DMS153 (cell line): ENCODE measurements at places on chromosomes 11 and 22.
A peak's percentile ranks its signal among the peaks of the same experiment; 100 is the strongest.

- DNase-seq, result no peak
Observed at GRCh38 chr11:7638710-7639642, 34.3 kb downstream of the CYB5R2 start.

GRCh38 chr11:103680826-103681225 lies 355.6 kb upstream of the DDI1 start:
- DNase-seq, result no peak

DNA sequence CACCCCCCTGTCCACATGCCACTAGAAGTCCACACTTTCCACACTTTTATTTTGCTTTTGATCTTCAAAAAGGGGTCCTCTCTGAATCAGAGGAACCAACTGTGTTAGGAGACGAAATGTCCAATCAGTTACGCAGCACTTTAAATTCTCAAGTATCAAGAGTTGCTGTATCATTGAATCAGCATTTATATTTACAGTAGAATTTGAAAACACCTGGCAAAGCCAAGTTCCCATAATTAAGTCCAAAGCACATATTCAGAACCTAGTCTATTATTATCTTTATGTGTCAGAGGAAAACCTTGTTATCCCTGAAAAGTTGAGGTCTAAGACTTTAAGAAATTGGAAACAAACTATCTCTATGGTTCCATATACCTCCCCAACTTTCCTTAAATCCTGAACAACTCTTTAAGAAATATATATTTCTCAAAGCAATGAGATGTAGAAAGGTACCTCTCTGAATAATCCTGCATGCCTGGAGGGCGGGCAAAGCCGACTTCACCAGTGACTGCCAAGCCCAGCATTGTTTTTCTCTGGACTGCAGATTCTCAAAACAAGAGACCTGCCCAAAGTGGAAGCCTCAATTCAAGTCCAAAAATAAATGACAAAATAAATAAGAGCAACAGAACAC lies 75.9 kb upstream of the ARFGAP3 start:
- no peak for DNase-seq

DNA sequence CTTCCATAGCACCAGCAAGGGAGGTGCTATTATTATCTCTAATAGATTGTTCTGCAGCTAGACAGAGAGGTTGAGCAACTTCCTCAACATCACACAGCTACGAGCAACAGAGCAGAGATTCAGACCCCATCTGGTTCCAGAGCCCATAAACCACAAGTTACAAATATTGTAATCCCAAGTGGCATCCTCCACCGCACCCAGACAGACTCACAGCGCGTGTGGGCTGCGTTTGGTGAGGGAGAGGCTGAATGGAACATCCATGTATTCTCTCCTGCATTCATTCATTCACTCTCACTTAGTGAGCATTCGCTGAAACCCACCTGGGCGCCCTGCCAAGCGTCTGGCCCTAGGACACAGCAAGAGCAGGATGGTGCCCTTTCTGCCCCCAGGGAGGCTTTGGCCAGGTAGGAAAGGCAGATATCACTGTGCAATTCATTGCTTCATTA lies 33.5 kb downstream of the LIF start:
- no peak for DNase-seq

- DNase-seq, result no peak
Observed at GRCh38 chr11:36427876-36428275, 82.2 kb downstream of the TRAF6 start.

DNA sequence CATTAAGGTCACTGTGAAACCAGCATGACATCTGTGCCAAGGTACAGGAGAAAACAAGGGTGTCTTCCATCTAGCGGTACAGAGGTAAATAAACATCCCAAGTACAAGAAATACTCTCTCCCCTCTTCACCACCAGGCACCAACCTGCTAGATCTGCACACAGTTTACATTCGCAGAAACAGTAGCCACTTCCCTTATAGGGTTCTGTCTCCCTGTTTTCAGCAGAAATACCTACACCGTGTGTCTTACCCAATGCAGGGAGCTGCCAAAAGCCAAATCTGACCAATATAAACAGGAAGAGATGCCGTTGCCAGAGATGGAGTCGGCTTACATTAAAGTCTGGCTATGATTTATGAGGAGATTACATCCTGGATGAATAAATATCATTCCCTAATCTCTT lies 1.2 kb downstream of the SCN4B start:
- no peak for DNase-seq

DNA sequence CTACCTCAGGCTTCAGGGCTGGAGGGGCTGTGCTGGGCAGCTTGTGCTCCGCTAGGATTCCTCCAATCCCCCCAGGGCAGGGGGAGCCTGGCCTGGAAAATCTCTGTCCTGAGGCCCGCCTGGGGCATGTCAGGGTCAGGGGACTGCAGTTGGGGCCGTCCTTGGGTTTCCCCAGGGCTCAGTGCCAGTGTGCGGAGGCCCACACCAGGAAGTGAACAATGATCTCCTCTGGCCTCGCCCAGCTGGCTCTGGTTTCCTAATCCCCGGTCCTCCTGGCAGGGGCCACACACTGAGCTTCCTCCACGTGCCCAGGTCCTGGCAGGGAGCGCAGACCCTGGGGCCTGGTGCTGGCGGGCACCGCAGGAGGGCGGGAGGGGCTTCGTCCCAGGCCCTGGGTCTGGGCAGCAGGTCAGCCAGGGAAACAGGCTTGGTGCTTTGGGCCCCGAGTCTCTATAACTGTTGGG lies 1.4 kb upstream of the MUC2 start:
- peak; percentile 27 for DNase-seq

DNA sequence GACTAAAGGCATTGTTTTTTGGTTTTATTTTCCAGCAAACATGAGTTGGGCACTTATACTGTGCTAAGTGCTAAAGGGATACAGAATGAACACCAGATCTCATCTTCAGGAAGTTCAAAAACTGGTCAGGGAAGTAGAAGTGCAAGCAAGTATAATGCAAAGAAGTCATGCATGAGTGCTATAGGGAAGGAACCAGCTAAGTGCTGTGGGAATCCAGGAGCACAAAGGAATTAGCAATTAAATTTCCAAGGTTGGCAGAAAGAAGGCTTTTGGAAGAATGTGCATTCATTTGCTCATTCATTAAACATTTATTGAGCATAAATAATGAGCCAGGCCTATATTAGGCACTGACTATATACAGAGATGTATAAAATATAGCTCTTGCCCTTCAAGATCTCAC lies 143.7 kb upstream of the ARHGAP42 start:
- no peak for DNase-seq

- no peak for DNase-seq
Observed at GRCh38 chr11:46296528-46297448, 19.3 kb downstream of the CREB3L1 start.

- DNase-seq, result no peak
Observed at GRCh38 chr11:66539870-66540213, 6.0 kb downstream of the ZDHHC24 start.

GRCh38 chr11:88188251-88188931 lies 13.1 kb upstream of the RAB38 start:
- no peak for DNase-seq

DNA sequence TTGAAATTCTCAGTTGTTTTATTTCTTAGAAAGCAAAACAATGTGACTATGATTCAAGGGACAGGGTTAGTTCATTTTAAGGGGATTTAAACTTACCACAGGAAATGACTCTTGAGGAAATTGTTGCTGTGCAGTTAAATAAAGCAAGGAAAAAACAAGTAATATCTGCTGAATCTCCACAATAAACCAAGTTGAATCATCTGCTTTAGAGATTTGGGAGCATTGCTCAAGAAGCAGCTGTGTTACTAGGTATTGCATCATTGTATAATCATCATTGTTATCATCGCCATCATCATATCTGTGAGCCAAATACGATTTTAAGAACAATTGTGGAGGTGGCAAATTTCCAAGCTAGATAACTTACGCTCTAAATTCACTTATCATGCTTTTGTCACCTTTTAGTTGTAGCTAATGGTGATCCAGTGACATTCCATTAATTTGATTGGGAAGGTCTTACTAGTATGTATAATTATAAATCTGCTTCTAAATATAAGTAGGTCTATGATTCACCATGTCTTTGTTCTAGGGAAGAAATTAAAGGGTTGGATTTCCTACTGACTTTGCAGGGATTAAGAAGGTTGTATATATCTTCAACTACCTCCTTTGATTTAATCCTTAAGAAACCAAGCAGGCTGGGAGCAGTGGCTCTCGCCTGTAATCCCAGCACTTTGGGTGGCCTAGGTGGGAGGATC lies 19.9 kb downstream of the MMP10 start:
- no peak for DNase-seq
